Left ventricle myocardium inferior (tissue), 1 donor: ENCODE measurements at places on chromosomes 1 and 21. TPM values are rescaled to one million over a fixed set of nuclear protein-coding genes. Genes with fewer than 3 reads are reported as not detected.
A peak's percentile ranks its signal among the peaks of the same experiment; 100 is the strongest.

DNA sequence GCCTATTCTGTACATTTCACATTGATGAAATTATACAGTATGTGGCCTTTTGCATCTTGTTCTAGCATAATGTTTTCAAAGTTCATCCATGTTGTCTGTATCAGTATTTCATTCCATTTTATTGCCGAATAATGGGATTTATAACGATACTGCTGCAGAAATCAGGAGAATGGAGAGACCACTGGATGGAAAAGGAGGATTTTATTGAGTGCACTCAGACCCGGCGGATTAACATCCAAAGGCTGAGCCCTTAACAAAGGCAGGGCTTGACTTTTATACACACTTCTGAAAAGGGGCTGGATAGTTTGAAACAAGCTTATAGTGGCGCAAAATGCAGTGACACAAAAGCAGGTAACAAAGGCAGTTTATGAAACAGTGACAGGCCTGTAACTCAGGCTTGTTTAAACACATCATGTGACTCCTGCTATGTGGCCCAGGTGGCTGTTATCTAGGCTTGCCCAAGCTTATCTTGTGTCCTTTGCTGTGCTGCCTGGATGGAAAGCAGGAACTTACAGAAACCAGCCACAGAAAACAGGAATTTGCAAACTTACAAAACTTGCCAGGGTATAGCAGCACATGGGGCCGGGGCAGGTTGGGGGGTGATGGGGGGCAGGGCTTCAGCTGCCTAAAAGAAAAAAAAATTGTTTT is 32.8 kb upstream of the KCNJ15 start:
- no peak for DNase-seq

DNA sequence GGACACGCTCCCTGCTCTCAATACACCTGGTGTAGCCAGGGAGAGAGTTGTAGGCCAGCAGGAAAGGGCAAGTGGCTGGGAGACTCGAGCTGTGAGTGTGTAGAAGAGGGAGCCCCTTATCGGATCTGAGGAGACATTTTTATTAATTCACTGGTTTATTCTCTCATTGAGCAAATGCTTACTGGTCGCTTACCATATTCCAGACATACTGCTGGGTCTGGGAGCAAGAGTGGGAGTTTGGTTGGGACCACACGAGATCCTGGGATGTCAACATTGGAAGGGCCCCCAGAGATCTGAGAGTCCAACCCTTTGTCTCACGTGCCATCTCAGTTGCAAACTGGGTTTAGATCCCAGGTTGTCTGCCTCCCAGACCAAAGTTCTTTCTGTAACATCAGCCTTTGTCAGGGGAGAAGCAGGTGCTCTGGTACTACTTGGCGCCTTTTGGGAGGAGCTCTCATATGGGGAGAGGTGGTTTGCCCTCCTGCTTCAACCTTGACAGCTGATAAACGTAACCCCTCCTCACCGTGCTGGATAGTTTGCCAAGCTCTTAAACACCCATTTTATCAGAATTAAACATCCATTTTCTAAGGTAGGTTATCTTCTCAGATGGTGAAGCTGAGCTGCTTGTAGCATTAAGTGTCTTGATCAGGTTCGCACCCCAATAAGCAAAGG is 742 bp downstream of the TMEM222 start:
- no peak for DNase-seq

DNA sequence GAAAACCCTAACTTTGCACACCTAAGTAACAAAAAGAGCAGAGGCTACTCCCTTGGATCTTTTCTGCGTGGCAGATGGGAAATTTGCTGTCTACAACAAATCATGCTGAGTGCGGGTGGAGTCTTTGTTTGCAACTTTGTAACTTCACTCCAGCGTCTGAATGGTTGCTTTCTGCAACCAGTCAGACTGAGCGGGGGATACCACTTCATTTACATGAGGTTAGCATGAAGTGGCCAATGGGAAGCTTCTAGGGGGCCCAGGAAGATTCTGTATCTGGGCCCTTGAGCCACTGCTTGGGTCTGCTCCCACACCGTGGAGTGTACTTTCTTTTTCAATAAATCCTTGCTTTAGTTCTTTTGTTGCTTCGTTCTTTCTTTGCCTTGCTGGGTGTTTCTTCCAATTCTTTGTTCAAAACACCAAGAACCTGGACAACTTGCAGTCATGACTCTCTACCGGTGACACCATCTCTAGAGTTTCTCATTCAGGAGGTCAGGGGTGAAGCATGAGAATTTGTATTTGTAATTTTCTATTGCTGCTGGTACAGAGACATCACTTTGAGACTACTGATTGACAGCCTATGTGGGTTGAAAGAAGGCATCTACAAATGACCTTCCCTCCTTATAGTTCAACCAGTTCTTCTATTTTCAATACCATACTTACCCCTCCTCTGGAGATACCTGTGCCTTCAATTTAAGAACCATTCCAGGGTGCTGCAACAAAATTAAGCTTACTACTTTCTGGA is 55.8 kb upstream of the RC3H1 start:
- DNase-seq = no peak

DNA sequence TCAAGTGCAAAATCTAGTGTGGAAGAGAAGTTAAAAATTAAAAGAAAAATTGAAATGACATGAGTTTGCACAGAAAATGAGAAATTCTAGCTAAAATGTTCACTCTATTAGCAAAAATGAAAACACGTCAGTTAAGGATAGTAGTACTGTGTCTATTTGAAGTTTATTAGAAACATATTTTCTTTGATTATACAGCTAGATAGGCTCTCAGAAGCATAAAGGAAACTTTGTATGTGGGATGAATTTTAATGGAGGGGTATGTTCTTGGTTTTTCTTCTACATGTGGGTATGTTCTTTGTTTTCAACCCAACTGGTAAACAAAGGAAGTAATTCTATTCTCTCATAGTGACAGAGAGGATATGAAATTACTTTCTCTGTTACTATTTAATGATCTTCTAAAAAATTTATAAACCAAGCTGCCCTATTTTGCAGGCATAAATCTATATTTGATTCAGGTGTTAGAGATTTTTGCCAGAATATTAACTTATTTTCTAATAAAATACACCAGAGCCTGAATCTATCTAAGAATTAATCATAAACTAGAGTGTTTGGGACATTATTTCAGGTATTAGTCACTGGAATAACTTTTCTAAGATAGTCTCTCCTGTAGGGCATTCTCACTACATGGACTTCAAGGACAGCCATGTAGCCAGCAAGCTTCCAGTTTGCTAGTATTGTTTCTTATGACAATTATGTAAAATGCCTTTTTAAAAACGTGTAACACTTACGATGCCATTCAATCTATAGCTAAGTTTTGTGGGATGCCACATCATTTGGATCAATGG is 15.8 kb downstream of the GPSM2 start:
- no peak for DNase-seq

- peak; percentile 75 for DNase-seq
These were observed 40.7 kb downstream of the COQ8A start for GRCh38 chr1:226980565-226981385.

DNA sequence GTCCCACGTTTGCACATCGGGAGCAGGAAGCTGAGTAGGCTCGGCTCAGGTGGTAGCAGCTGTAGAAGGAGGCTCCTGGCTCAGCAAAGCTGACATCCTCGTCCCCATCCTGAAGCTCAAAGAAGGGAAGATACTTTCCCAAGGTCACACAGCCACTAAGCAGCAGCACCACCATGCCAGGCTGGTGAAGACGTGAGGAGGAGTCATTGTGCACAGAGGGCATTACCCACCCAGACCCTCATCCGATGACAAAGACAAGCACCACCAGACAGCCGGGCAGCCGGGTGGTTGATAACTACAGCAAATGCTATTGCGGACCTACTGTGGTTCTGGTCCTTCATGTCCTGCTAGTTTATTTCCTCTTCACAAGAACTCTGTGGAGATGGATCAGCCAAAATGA is 186.9 kb downstream of the MATN1 start:
- DNase-seq = no peak

DNA sequence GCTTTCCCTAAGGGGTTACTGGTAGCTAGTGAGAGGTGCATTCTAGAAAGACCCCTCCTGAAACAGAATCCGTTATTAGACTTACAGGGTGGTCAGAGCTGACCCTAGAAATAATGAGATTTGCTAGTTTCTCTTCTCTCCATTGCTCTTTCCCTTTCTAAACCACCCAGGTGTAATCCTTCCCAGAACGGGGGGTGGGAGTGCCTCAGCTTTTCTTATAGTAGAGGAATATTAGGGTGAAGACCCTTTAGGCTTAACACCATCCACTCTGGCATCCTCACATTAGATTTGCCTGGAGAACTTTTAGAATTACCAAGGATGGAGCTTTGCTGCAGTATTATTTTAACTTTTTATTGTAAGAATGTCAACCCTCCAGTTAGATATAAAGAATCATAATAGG is 49.4 kb downstream of the CAPN9 start:
- no peak for DNase-seq

- DNase-seq = no peak
These were observed 33.1 kb upstream of the ETS2 start for GRCh38 chr21:38772646-38773045.

- DNase-seq = no peak
These were observed 109.3 kb downstream of the GDAP2 start for GRCh38 chr1:117820096-117820495.

- DNase-seq = no peak
These were observed 121.9 kb downstream of the CAPN8 start for GRCh38 chr1:223543560-223543959.

GRCh38 chr1:40003156-40004093 is 37.1 kb upstream of the CAP1 start:
- DNase-seq = no peak

- no peak for DNase-seq
These were observed 4.8 kb downstream of the GNG4 start for GRCh38 chr1:235644693-235645305.

DNA sequence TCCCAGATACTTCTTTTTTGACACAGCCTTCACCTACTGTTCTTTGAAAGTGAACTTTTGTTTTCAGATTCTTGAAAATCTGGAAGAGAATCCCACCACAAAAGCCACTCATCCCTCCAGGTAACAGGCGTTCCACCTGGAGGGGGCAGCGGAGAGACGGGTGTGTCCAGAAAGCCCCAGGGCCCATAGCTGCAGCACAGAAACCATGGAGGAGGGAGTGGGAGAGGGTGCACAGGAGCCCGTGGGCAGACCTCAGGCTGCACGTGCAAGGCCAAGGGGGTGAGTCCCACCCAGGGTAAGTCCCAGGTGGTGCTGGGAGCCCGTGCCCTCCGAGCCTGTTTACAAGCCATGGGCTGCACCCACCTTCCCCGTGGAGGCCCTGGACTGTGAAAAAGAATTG is 86.5 kb downstream of the PSMG1 start:
- DNase-seq = no peak

The OVAAL gene
- total RNA-seq = 5.3 TPM

The CFAP74 gene
- total RNA-seq = not detected

The SLC45A3 gene
- total RNA-seq = 5.2 TPM

The TNNI3K gene
- 89.7 TPM for total RNA-seq

The KLF17 gene
- not detected for total RNA-seq

The CD5L gene
- total RNA-seq = 0.52 TPM
